ENCODE measurements at places on chromosomes 11 and 22.

DNA sequence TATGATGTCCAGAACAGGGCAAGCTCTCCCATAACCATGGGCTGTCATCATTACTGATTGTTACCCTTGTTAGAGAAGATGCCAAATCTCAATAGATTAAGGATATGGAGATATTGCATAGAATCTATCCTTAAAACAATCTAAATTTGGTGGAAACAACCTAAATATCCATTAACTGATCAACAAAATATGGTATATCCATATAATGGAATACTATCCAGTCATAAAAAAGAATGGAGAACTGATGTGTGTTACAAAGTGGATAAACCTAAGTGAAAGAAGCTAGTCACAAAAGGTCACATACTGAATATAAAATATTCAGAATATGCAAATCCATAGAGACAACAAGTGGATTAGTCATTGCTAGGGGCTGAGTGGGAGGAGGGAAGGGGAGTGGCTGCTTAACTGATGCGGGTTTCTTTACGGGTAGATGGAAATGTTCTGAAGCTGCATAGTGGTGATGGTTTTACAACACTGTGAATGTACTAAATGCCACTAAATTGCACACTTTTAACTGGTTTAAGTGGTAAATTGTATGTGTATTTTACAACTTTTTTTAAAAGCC lies 36.1 kb upstream of the SMCO4 start:
- no peak for DNase-seq

DNA sequence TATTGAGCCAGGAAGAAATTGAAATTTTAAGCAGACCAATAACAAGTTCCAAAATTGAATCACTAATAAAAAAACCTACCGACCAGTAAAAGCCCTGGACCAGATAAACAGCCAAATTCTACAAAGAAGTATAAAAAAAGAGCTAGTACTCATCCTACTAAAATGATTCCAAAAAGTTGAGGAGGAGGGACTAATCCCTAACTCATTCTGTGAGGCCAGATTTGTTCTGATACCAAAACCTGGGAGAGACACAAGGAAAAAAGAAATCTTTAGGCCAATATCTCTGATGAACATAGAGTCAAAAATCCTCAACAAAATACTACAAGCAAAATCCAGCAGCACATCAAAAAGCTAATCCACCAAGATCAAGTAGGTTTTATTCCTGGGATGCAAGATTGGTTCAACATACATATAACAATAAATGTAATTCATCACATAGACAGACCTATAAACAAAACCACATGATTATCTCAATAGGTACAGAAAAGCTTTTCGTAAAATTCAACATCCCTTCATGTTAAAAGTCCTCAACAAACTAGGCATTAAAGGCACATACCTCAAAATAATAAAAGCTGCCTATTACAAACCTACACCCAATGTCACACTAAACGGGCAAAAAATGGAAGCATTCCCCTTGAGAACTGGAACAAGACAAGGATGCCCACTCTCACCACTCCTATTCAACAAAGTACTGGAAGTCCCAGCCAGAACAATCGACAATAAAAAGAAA lies 13.1 kb downstream of the OR52A5 start:
- no peak for DNase-seq

DNA sequence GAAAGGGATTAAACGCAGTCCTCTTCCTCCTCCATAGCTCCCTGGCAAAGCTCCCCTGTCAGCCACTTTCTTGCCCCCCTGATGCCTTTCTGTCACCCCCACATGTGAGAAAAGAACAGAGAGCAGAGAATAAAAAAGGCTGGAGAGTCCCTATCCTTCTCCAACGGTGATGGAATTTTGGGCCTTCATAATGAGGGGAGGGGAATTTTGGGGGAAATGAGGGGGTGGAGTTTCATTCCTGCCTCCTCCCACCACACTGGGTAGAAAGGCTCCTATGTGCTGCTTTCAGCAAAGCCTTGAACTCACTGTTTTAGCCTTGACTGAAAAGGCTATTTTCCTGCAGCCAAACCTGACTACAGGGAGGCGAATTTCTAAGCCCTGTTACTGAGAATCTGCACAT lies 59.3 kb downstream of the C11orf58 start:
- no peak for DNase-seq

DNA sequence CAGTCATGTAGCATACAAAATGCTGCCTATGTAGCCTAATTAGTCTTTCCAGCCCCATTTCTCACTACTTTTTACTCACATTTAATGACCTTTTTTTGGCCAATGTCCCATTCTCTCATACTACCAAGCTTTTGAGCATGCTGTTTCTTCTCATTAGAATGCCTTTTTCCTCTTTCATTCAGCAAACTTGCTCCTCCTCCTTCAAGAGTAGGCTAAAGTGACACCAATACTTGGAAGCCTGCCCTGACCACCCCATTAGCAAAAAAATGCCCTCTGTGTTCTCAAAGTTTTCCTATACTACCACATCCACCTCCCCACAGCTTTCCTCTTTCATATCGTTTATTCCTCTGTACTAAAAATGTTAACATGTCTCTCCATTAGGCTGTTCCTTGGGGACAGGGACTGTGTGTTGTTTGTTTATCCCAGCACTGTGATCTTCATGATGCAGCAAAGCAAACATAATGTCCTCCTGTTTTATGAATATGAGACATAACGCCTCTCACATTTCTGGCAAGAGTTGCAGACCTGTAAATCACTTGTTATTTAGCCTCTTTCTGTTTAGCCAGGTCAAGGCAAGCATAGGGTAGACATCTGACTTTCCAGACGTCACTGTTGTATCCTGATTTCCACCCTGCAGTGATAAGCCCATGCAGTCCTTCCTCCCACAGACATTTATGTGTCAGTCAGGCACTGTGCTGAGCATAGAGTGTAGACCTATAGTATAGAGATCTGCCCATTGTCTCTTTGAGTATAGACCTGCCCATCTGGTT lies 62.0 kb upstream of the UCP3 start:
- DNase-seq: no peak

- DNase-seq: no peak
Measured at GRCh38 chr11:33700063-33700501, 544 bp downstream of the C11orf91 start.

DNA sequence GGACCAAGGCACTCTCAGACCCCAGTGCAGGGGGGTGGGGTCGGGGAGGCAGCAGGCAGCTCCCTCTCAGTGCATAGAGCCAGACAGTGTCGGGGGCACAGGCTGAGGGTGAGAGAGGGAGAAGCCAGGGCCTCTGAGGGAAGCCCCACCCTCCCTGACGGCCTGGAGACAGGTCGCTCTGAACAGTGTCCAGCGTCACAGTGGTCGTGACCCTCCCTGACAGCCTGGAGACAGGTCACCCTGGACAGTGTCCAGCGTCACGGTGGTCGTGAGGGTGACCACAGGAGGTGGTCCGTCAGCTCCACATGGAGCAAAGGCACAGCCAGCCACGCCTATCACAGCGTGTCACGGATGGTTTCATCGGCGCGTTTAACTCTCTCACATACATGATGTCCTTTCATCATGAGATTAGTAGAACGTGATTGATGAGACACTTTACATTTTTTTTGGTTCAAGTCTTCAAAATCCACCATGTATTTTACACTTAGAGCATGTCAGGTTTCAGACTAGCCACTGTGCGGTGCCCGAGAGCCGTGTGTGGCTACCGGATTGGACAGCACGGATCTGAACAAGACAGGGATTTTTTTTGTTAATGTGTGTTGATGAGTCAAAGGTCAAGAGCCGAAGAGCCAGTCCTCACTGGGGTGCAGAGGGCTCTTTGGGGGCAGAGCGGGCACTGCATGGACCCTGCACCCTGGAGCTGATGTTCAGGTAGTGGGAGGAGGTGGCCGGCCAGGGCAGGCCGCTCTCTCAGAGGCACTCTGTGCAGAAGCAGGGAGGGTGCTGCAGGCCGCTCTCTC lies 23.9 kb upstream of the PANX2 start:
- DNase-seq: no peak
